ENCODE measurements at places on chromosomes 6 and 20.

- no peak for DNase-seq
Observed at GRCh38 chr6:118325220-118325860, 222.8 kb upstream of the PLN start.

- DNase-seq, result peak; percentile 21
Observed at GRCh38 chr6:39137245-39137644, 22.3 kb upstream of the SAYSD1 start.

GRCh38 chr20:35174458-35175216, 2.8 kb downstream of the PROCR start:
- no peak for DNase-seq

- DNase-seq, result no peak
Observed at GRCh38 chr6:157599191-157599590, 218.2 kb downstream of the ZDHHC14 start.

Measured in iris pigment epithelial cell (primary cell).